ENCODE measurements at places on chromosomes 2 and 18.
A peak's percentile ranks its signal among the peaks of the same experiment; 100 is the strongest.

DNA sequence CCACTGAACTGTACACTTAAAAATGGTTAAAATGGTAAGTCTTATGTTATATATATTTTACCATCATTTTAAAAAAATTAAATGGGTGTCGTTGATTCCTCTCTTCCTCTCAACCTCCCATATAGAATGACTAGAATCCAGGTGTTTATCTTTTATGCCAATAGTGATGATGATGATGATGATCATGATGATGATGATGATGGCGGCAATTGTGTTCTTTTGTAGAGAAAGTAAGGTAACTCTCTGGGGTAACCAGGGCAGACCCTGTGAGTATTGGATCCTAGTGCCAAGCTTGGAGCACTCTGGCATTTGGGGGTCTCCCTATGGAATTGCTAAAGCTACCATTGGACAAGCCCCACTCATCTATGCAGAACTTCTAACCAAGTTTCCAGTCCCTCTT lies 113.6 kb downstream of the GLI2 start:
- no peak for DNase-seq

DNA sequence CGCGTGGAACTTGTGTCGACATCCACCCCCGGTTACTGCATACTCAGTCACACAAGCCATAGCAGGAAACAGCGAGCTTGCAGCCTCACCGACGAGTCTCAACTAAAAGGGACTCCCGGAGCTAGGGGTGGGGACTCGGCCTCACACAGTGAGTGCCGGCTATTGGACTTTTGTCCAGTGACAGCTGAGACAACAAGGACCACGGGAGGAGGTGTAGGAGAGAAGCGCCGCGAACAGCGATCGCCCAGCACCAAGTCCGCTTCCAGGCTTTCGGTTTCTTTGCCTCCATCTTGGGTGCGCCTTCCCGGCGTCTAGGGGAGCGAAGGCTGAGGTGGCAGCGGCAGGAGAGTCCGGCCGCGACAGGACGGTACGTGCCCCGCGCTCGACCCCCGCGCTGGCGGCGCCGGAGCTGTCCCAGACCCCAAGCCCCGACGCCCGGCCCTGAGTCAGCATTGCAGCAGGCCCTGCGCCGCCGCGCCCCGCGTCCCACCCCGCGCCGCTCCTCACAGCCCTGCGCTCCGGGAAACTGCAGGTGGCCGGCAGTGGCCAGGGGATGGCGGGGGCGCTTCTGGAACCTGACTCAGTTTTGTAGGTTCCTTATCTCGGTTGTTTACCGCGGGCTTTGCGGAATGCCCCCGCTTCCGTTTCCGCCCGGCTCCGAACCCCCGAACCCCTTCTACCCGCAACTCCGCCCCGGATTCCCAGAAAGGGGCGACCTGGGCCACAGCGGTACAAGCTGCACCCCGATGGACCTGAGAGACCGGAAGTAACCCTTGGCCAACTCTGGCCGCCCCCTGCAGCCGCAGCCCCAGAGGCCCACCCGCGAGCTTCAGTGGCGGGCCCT lies at the start of gene CFLAR:
CFLAR (plus strand) TSS at position 50 of the 844 bp plus-strand sequence. CDS start 13,702 bp downstream, outside the sequence.
- DNase-seq: peak; percentile 57

DNA sequence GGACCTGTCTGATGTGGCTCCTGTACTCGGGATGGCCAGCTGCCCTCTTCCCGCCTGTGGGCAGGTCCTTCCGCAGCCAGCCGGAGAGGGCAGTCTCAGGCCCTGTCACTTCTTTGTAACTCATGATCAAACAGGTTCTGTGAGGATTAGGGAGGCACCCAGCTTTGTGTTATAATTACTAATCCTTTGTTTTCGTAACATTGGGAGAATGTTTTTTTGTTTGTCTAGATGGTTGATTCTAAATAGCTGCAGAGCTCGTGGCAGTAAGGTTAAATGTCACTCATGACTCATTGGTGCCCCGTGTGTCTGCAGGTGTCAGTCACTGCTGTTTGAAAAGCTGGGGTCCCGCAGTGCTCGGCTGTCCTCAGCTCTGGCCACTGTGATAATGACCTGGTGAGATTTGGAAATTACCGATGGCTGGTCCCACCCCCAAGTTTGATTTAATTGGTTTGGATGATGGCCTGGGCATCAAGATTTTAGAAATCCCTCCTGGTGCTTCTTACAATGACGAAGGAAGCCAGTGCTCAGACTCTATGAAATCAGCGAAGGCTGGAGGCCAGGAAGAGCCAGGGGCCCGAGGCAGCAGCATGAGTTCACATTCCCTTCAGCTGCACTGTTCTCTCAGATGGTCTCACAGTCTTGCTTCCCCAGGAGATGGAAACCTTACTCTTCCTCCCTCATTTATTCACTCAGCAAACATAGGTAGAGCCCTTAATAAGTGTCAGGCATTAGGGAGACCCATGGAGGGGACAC lies 172.8 kb downstream of the VAPA start:
- no peak for DNase-seq

DNA sequence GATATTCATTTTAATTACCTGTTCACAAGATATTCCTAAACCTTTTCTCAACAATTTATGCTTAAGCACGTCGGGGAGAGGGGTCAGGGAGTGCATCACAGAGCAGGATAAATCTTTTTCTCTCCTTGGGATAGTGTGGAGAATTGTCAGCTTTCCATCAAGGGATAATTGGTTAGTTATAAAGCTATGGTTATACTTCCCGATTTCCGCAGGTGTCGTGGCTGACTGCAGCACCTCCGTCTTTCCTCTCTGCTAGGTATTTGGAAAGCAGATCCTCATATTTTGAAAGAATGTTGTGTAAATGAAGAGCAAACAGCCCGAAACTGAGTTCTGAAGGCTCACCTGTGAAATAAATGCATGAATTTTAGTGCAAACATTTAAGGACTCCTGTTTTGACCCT lies 778 bp downstream of the DYNC2LI1 start:
- no peak for DNase-seq

GRCh38 chr18:47260120-47260923 lies 8.9 kb upstream of the SKOR2 start:
- DNase-seq: no peak

DNA sequence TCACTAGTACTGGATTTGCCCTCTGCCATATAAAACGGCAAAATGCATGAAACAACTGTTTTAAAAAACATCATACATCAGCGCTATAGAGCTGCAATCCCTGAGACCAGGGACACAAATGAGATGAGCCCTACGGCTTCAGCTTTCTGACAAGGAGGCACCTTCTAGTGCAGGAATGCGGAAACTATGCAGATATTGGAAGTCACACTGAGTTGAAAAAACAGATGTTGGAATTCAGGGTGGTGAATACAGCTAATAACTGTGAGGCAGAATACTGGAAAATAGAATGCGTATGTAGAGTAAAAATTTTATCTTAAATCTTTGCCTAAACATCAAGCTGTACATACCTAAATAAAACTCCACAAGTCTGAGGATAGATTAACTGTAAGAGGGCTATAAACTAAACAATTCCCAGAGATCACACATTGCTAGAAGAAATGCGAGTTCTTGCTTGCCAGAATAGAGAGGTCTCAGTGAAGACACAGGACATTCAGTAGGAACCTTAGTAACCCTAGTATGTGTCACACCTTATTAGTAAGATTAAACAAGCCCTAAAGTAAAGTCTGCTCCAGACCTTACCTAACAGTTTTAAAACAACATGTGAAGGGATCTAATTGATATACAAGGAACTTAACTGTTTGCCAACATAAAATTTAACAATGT lies 541.4 kb upstream of the DDX18 start:
- DNase-seq: no peak

GRCh38 chr18:49630246-49630699 lies 68.4 kb downstream of the LIPG start:
- no peak for DNase-seq

DNA sequence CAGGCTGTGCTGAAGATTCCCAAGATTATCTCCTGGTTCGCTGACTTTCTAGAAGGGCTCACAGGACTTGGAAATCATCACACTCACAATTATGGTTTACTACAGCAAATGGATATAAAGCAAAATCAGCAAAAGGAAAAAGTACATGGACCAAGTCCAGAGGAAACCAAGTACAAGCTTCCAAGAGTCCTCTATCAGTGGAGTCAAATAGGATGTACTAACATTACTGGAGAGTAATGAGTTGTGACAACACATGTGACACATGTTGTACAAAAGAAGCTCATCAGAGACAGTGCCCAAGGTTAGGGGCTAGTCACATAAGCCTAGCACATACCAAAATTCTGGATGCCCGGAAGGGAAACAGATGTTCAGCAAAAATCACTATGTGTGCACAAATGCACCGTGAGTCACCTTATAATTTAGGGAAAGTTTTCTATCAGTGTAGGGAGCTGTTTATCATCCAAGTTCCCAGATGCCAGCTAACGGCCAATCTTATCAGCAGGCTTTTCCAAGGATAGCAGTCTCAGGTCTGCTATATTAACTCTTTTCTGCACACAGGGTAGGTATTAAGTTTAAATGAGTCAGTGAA lies 9.5 kb downstream of the TMEM237 start:
- no peak for DNase-seq

DNA sequence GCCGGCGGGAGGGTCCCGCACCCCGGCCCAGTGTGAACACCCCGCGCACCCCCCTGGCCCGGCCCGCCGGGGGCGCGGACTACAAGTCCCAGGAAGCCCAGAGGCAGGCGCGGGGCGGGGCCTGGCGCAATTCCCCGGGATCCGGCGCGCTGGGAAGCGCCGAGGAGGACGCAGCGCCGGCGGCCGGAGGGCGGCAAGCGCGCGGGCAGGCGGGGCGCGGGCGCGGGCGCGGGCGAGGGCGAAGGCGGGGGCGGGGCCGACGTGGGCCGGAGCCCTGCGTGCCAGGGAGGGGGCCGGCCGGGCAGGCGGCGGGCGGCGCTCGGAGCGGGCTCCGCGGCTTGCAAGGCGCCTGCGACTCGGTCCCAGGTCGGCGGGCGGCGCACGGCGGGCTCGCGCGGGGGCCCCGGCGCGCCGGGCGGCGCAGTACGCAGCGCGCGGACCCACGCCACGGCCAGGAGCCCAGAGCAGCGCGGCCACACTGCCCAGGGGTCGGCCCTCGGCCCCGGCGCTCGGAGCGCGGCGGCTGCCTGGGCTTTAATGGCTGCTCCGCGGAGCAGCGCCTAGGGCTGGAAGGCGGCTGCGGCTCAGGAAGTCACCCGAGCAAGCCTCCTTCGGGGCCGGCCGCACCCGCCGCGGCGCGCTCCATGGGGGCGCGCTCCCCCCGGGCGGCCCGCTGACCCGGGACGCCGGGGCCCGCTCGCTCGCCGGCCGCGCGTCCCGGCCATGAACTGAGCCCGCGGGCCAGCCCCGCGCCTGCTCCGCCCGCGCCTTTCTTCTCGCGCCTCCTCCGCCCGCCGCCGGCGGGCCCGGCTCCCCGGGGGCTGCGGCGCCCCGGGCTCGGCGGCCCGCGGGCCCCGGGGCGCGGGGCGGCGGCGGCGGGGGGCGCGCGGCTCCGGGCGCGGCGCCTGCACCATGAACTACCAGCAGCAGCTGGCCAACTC lies at the start of gene AGAP1:
AGAP1 (plus strand) TSS at position 269 of the 941 bp plus-strand sequence.
- DNase-seq: no peak

DNA sequence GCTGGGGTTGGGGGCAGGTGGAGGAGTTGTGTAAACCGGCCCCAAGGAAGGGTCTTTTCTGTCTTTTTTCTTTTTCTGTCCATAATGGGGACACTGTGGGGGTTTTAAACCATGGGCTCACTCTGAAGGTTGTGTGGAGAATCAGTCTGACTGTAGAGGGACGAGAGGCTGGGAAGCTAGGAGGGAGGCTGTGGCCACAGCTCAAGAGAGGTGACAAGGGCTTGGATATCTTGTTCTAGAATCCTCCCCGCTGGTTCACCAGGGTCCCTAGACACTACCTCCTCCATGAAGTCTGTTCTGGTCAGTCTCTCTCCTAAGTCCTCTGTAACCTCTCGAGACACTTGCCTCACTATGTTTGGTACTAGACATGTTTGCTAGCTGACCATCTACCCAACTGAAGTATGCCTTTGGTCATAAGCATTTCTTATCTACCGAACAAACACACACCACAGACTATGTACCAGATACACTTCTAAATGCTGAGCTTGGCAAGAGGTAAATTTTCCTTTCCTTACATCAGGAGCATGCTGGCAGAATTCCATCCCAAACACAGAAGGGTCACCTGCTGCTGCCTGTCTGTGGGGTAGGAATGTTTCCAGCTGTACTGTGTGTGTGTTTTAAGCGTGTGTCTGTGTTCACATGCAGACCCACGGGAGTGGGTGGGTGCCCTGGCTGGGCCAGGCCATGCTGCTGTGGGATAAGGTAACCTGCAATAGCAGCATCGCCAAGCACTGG lies 69.6 kb upstream of the MGAT4A start:
- no peak for DNase-seq

- no peak for DNase-seq
These were observed 57.6 kb upstream of the STK17B start for GRCh38 chr2:196229013-196229412.

GRCh38 chr2:173657996-173658717 lies 303.5 kb downstream of the CDCA7 start:
- no peak for DNase-seq

- no peak for DNase-seq
These were observed 84.7 kb downstream of the POLR1A start for GRCh38 chr2:86020984-86021383.

DNA sequence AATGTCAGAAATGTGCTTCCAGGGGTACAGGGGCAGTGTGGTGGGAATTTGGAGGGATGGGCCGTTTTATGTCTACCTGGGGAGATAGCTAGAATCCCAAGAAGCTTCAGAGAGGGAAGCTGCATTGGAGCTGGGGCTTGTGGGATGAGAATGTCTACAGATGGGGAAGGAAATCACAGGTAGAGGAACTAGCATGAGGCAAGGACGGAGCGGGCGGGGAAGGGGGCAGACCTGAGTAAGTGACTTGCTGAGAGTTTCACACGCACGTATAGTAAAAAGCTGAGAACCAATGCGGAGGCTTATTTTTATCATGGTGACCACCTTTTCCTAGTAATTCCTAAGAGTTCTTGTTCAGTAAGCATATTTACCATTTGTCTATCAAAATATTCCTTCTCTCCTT lies 6.3 kb downstream of the C2orf80 start:
- no peak for DNase-seq

DNA sequence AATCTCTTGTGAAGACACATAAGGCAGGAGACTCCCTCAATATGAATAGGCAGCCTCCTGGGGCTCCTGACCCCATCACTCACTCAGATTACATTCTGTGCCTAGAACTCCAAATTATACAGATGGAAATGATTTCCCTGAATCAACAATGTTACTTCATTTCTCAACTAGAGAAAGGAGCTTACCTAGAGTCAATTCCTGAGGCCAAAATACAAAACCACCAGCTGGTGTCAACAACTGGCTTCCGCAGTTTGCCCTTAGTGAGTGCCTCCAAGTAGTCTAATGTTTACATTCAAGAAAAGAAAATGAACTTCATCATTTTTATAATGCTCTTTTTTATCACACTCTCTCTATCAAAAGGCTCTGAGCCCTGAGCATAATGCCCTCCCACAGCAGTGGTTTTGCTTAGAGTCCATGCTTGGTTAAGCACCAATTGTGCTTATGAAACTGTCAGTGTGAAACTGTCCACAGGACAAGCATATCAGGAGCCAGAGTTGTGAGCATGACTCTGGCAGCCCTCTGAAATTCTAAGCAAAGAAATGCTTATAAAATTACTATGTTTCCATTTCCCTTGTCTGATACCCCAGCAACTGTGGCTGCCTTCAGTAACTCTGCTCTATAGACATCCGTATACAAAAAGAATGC lies 305.7 kb upstream of the PKDCC start:
- DNase-seq: no peak

All from Jurkat, Clone E6-1 (cell line).